ENCODE measurements at places on chromosomes 5 and 9. TPM values are rescaled to one million over a fixed set of nuclear protein-coding genes. Genes with fewer than 3 reads are reported as not detected.

Gene SLCO6A1
- not detected for total RNA-seq

Gene MAN2A1
- 113 TPM for total RNA-seq

Gene IFNA13
- not detected for total RNA-seq

Gene NMUR2
- not detected for total RNA-seq

Gene BTNL8
- total RNA-seq, result not detected

Gene BICD2
- total RNA-seq, result 128 TPM

Gene DRD1
- not detected for total RNA-seq

Gene MED22
- total RNA-seq, result 17.6 TPM

Gene RPS23
- 5,250 TPM for total RNA-seq

Gene SHLD3
- total RNA-seq, result 3.9 TPM

Gene CSF1R
- under 0.01 TPM for total RNA-seq

Gene PRR16
- total RNA-seq, result 0.48 TPM

Gene ABCA2
- total RNA-seq, result 13.0 TPM

Gene CAMK4
- 2.2 TPM for total RNA-seq

Gene PAEP
- total RNA-seq, result not detected

Gene SAXO1
- total RNA-seq, result not detected

Gene CHD1
- 47.0 TPM for total RNA-seq

Gene BARHL1
- total RNA-seq, result not detected

Gene EIF4EBP3
- 0.85 TPM for total RNA-seq

Gene HTR4
- not detected for total RNA-seq

Gene TCF7
- total RNA-seq, result 0.24 TPM

Gene ITGA1
- total RNA-seq, result 3.4 TPM

Gene TGFBR1
- total RNA-seq, result 68.0 TPM

Gene RFESD
- 4.0 TPM for total RNA-seq

Gene EPB41L4B
- total RNA-seq, result 31.5 TPM

Gene SIT1
- total RNA-seq, result not detected

Gene TTC16
- not detected for total RNA-seq

Gene C9orf152
- total RNA-seq, result not detected

Gene TRIM36
- 1.3 TPM for total RNA-seq
